ENCODE measurements at places on chromosomes 4 and X. TPM values are rescaled to one million over a fixed set of nuclear protein-coding genes. Genes with fewer than 3 reads are reported as not detected.

The SPANXA1 gene
- not detected for total RNA-seq

The RHOXF2 gene
- total RNA-seq = not detected

The LRP2BP gene
- total RNA-seq = 0.45 TPM

The CCDC158 gene
- total RNA-seq = not detected

The NUP62CL gene
- total RNA-seq = not detected

The RAB40A gene
- not detected for total RNA-seq

The RIPPLY1 gene
- not detected for total RNA-seq

The MTM1 gene
- total RNA-seq = 9.7 TPM

The CXCL10 gene
- 0.09 TPM for total RNA-seq

The KIAA1210 gene
- not detected for total RNA-seq

The ETDA gene
- not detected for total RNA-seq

The AMOT gene
- 2.4 TPM for total RNA-seq

The RPA4 gene
- total RNA-seq = 1.3 TPM

The GUCY1A1 gene
- total RNA-seq = 0.27 TPM

The HGFAC gene
- total RNA-seq = not detected

The DMRTC1 gene
- not detected for total RNA-seq

Data from endothelial cell of coronary artery (primary cell).